IMR-90 (cell line): ENCODE measurements at places on chromosomes 7 and 10.

GRCh38 chr7:549891-550625, 30.4 kb upstream of the PDGFA start:
- no peaks in the 10 kb centered on the region for H3K36me3 ChIP-seq
- no peaks in the 10 kb centered on the region; the same call in 1 of the 2 replicates for H3K27me3 ChIP-seq
- DNase-seq = no peak
- no peak overlapping the region for H3K27ac ChIP-seq
- no peak overlapping the region for H3K4me3 ChIP-seq
- peaks cover 3% of the 10 kb centered on the region; the same call in 1 of the 2 replicates for H3K4me1 ChIP-seq

GRCh38 chr10:126744571-126744970, 74.1 kb upstream of the C10orf90 start:
- H3K36me3 ChIP-seq = no peaks in the 10 kb centered on the region
- H3K4me3 ChIP-seq = no peak overlapping the region
- H3K4me1 ChIP-seq = no peaks in the 10 kb centered on the region
- H3K27ac ChIP-seq = no peak overlapping the region
- H3K27me3 ChIP-seq = no peaks in the 10 kb centered on the region
- no peak for DNase-seq

DNA sequence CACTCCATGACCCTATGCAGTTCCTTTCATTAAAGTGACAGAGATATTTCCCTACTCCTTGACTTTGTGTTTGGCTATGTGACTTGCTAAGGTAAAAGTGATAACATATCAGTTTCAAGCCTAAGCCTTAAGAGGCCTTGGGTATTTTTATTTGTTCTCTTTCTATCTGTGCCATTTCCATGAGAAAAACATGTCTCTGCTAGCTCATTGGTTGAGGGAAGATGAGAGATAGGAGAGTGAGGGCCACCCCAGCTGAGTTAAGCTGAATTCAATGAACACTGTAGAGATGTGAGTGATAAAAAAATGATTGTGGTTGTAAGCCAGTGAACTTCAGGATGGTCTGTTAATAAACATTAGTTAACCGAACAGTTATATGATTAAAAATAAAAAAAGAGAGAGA, 13.4 kb downstream of the TASOR2 start:
- DNase-seq = no peak
- no peak overlapping the region for H3K4me3 ChIP-seq
- no peaks in the 10 kb centered on the region for H3K36me3 ChIP-seq

DNA sequence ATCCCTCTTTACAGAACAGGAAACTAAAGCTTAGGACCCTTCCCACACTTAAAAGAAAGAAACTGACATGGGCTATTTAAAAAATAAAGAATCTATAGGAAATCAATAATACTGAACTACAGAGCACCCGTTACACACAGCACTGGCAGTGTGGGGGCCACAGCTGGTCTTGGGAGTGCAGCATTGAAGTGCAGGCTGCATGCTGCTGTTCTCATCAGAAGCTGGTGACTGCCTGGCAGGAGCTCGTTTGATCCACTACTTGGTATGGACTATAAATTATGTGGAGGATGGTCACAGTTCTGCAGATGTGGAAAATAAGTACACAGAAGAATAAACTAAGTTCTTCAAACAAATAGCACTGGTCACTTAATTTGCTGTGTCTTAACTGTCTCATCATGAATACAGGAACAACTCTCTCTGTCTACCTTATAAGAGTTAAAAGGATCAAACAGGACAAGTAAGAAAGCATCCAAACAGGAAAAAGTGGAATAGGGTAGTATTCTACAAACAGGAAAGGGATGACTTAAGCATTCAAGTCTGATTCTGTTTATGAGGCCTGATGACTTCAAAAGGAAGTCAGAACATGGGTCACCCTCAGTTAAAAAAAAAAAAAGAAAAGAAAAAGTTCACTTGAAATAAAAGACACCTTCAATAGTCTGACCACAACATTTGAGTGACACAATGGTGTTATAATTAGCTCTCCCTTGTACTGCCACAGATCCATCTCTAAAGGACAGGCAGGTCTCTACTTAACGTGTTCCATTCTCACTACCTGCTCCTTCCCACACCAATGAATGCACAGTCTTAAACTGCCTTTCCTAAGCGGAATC, 21.0 kb downstream of the DOCK4 start:
- no peaks in the 10 kb centered on the region for H3K36me3 ChIP-seq
- no peak overlapping the region for H3K27ac ChIP-seq
- peaks cover 2% of the 10 kb centered on the region; the same call in 1 of the 2 replicates for H3K4me1 ChIP-seq
- DNase-seq = no peak
- no peak overlapping the region for H3K4me3 ChIP-seq

GRCh38 chr10:118321724-118322575, 20.2 kb downstream of the FAM204A start:
- no peaks in the 10 kb centered on the region for H3K4me1 ChIP-seq
- H3K27ac ChIP-seq = no peak overlapping the region
- peaks cover 7% of the 10 kb centered on the region for H3K36me3 ChIP-seq
- no peak overlapping the region for H3K4me3 ChIP-seq
- H3K27me3 ChIP-seq = no peaks in the 10 kb centered on the region

- no peak overlapping the region for H3K27ac ChIP-seq
- no peaks in the 10 kb centered on the region for H3K36me3 ChIP-seq
- peak; percentile 9 for DNase-seq
- no peaks in the 10 kb centered on the region for H3K4me1 ChIP-seq
- H3K27me3 ChIP-seq = peaks cover 8% of the 10 kb centered on the region
Observed at GRCh38 chr10:23081891-23082290, 13.5 kb upstream of the MSRB2 start.

GRCh38 chr10:130438861-130439260, 302.7 kb downstream of the GLRX3 start:
- H3K36me3 ChIP-seq = no peaks in the 10 kb centered on the region
- DNase-seq = no peak
- H3K27ac ChIP-seq = no peak overlapping the region
- no peak overlapping the region for H3K4me3 ChIP-seq
- no peaks in the 10 kb centered on the region for H3K27me3 ChIP-seq
- no peaks in the 10 kb centered on the region for H3K4me1 ChIP-seq

- H3K4me1 ChIP-seq = peaks cover 2% of the 10 kb centered on the region; the same call in 1 of the 2 replicates
- no peak for DNase-seq
- no peaks in the 10 kb centered on the region for H3K36me3 ChIP-seq
- H3K4me3 ChIP-seq = no peak overlapping the region
Observed at GRCh38 chr7:108149119-108149518, 19.0 kb upstream of the LAMB4 start.
